ENCODE measurements at places on chromosomes 16 and 17.

DNA sequence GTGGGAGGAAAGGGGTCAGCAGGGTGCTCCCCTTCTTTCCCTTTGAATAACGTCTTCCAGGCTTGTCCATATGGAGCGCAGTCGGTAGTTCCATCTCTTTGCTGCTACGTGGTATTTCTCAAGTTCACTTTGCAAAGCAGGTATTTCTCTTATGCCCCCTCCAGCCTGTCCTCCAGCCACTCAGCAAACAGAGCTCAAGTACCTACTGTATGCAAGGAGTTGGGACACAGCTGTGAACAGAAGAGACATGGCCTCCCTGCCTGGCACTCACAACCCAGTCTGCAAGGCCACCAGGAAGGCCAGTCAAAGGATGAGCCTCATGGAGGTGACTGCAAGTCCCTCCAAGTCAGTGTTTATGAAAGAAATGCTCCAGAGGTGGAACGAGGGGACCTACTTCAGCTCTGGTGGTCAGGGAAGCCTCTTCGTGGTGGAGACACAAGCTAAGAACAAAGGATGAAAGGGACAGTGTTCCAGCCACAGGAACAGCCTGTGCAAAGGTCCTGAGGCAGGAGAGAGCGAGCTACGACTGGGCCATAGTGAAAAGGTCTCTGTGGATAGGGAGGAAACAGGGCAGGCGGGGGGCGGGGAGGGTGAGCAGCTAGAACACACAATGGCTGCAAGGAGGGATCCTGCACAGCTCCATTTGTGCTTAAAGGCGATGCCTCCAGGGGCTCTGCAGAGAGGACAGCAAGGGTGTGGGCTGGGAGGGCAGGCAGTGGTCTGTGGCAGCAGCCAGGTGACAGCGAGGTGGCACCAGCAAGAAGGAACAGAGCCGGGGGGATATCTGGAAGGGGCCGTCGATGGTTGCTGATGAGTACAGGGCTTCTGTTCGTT lies 32.6 kb downstream of the PPL start:
- DNase-seq: no peak

- no peak for DNase-seq
These were observed 480 bp downstream of the KIF19 start for GRCh38 chr17:74326506-74326905.

DNA sequence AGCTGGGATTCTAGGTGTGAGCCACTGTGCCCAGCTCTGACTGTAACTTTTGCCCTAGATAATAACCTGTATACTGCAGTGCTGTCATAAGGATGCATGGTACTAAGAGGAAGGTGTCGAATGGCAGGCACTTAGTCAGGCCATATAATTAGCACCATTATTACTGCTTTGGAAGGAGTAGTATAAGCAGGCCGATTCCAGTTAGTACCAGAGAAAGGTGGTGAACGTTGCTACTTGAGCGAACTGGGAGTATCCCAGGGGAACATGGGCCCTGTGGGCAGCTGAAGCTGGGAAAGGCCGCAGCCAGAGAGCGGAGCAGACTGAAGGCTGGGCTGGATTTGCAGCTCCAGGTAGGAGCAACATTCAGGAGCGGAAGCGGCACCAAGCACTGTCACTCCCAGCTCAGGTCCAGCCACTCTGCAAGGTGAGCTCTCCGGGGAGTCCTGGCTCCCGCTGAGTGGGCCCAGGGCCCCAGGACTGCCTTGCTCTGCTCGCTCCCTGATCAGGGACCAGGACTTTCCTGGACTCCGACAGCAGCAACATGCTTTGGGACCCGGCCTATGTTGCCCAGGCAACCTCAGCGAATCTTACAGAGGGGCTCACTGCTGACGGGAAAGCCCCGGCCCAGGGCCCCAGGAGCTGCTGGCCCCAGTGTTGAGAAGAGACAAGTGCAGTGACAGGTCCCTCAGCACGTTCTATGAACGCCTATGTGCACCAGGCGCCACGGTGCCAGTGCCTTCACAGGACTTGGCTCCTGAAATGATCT lies 28.6 kb downstream of the C16orf74 start:
- no peak for DNase-seq

GRCh38 chr16:59950431-59950830 lies 1216.3 kb upstream of the GOT2 start:
- DNase-seq: no peak

Data from sigmoid colon (tissue), 7 donors.